ENCODE measurements at places on chromosomes 6 and 20. TPM values are rescaled to one million over a fixed set of nuclear protein-coding genes. Genes with fewer than 3 reads are reported as not detected.

GRCh38 chr6:149761438-149761837 lies 11.9 kb downstream of the PCMT1 start:
- DNase-seq: no peak

DNA sequence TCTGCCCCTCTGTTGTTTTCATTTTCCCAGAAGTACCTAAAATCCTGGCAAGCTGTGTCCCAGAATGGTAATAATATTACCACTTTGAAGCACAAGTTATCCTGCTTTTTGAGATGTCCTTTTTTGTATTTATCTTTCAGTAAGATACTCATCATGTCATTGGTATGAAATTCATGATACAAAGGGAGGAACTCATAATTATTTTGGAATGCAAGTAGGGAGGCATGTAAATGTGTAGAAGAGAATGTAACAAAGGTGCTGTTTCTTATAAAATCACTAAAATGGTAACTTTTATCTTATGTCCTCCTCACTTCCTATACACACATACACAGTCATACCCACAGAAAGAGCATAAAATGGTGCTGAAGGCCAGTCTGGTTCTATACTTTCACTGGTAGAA lies 109.9 kb downstream of the CD2AP start:
- DNase-seq: no peak

DNA sequence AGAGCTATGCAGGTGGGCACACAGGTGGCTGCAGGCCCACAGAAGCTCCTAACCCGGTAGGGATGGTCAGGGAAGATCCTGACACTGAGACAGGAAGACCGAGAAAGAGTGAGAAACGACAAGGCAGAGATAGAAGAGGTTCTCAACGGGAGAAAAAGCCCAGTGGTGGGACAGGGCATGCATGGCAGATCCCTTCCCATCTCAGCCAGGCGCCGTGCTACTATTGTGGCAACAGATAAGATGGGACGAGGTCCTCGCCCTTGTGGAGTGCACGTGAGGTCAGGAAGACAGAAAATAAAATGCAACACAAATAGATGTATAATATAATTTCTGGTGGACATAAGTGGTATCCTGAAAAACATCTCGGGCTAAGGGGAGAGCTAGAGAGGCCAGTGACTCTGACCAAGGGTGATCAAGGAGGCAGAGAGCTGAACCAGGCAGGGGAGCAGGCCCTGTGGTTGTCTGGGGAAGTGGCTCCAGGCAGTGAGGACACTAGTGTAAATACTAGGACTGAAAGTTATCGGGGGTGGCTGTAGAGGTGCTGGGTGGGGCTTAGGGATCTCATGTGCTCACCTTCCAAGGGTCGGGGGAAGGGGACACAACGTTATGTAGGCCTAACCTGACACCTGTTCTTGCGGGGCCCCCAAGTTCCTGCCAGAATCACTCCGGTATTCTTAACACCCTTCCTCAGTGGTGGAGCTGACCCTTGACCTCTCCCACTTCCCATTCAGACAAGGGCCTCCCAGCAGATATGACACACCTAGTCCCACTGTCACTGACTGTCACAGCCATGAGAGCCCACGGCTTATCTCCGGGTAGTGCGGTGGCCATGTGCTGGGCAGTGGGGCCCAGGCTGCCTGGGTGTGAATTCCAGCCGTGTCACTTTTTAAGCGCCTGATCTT lies 1.0 kb downstream of the SRXN1 start:
- no peak for DNase-seq

- no peak for DNase-seq
Measured at GRCh38 chr6:30879684-30880427, 4.5 kb upstream of the DDR1 start.

DNA sequence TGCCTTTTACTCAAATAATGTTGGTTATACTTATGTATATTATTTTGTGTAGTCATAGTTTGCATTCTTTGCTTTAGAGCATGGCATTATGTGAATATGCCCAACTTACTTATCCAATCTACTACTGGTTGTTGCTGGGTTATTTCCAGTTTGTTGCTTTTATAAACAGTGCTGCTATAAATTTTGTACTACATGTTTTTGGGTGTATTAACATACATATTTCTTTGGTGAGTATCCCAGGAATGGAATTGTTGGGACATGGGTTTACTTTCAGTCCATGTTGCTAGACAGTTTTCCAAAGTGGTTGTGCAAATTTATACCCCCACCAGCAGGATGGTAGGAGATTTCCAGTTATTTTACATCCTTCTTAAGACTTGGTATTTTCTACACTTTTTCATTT lies 157.1 kb upstream of the THEMIS start:
- no peak for DNase-seq

FAM209A gene
- total RNA-seq: not detected

- no peak for DNase-seq
Measured at GRCh38 chr20:23872065-23872464, 7.5 kb downstream of the CST5 start.

ISM1 gene
- 0.09 TPM for total RNA-seq

GRCh38 chr6:107304421-107305025 lies 154.8 kb downstream of the PDSS2 start:
- no peak for DNase-seq

GRCh38 chr6:149567194-149567586 lies 1.0 kb downstream of the GINM1 start:
- DNase-seq: no peak

DNA sequence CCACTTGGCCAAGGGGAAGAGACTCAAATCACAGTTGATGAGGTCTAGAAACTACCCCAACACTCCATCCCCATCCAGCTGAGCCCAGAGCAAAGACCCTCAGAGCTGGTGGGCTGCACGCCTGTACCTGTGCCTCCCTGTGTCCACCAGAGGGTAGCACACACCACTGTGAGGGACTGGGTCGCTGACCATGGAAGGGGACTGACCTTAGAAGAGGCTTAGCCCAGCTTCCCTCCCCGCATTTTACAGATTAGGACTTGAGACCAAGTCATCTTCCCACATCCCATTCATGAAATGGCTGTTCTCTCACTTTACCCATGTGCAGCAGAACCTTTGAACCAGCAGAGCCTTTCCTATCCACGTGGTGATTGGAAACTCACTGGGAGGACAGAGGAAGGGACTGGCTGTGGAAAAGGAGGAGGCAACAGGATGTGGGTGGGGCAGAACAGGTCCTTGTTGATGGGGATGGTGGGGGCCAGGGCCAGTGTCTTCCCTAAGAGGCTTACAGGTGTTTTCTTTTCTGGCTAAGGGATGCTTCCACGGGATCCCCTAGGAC lies 44.3 kb downstream of the CPXM1 start:
- peak; percentile 78 for DNase-seq

- DNase-seq: no peak
Measured at GRCh38 chr6:73062837-73063236, 162.5 kb downstream of the KHDC1L start.

MAS1 gene
- total RNA-seq: not detected

GRCh38 chr6:43178951-43179830 lies 2.8 kb upstream of the CUL9 start:
- no peak for DNase-seq

TAGAP gene
- not detected for total RNA-seq

DNA sequence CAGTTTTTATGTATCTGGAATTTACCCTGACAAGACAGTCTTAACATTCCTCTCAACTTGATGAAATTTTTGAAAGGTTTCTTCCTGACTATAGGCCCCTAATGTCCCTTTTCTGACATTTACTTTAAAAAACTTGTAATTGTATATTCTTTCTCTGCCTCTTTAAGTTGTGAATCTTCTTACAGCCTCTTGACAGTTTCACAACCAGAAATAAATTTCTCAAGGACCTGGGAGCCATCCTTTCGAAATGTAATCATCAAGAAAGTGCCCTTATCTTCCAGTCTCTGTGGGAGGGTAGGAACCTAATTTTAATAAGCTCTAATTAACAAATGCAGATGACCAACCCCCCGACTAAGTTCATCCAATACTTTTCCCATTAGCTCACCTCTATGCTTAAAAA lies 403.6 kb upstream of the GJE1 start:
- no peak for DNase-seq

- DNase-seq: peak; percentile 95
Measured at GRCh38 chr20:1491281-1491840, at the start of gene SIRPB2. SIRPB2 (minus strand) TSS chr20:1491420; CDS start chr20:1491359, 61 bp downstream.

DNA sequence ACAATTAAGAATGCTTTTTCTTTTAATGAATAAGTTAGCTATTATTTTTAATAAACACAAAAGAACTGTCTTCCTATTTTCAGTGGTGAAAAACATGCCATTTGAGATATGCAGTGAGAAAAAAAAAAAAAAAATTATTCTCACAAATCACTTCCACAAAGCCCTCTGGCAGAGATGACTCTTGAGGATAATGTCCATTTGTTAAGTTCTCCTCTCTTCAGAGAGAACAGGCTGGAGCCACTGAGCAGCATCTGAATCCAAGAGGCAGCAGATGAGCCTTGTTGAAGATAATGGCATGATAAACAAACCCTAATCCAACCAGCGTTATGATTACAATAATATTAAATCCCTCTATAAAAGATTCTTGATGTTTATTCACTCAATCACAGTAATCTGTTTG lies 105.0 kb downstream of the PTPRK start:
- DNase-seq: no peak

GRCh38 chr6:139152088-139152891 lies 17.4 kb downstream of the HECA start:
- no peak for DNase-seq

GRCh38 chr6:167898673-167899311 lies 72.1 kb downstream of the AFDN start:
- peak; percentile 65 for DNase-seq

KHDC1L gene
- not detected for total RNA-seq

GRCh38 chr6:13838616-13839015 lies 24.3 kb upstream of the MCUR1 start:
- no peak for DNase-seq

DNA sequence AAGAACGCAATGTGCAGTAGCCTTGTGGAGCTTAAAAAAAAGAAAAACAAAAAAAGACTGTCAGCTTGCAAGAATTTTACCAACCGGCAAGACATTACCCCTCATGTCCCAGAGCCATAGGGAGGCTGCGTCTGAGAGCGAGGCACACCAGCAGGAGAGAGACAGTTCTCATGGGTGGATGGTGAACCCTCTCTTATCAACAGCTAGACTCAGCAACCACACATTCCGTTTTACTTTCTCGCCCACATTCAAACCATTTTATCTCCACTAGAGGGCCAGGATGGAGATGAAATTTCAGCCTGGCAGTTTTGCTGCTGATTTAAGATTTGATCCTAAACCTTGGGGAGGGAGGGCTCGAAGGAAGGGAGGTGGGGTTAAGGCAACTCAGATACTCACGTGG lies 247.0 kb downstream of the ATXN1 start:
- peak; percentile 69 for DNase-seq

DNA sequence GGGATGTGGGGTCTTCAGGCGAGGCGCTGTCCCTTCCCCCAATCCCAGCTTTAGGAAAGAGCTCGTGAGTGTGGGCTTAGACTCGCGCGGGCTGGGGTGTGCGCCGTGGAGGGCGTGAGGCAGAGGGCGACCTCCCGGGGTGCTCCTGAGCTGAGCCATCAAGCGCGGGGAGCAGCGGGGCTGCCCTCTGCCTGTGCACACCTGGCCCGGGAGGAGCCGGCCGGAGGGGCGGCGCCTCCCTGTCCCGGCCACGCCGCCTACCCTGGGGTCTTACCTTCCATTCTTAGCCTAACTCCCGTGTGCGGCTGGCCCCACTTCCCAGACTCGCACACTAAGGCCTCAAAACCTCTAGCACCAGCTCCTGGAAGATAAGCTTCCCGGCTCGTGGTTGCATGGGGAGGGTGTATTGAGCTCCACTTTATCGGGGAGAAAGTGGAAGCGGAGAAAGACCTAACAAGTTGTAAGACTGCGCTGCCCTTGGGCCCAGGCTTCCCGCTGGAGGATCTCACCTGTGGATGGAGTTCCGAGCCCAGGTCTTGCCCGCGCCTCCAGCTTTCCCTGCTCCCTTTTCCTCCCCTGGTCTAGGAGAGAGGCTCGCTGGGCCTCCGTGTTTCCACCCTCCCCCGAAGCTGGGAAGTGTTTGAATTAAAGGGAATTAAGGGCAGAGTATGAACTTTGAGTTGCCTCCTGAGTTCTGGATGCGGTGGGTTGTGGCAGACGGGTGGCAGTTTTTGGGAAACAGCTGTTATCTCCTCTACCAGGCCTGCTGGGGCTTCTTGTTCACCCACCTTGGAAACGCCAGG lies 1.2 kb downstream of the DNMT3B start:
- DNase-seq: no peak

MYLK4 gene
- total RNA-seq: 0.51 TPM

- peak; percentile 25 for DNase-seq
Measured at GRCh38 chr6:110951986-110952794, 6.3 kb upstream of the GTF3C6 start.

DNA sequence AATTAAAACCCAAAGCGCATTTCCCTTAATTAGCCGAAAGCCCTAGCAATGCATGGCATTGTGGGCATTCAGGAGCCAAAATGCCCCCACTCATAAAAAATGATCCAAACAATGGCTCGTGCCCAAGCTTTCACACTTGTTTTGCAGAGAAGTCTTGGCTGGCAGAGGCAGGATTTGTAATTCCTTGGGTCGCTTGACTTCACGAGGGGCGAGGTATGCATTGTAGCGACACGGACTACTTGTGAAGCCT lies 613 bp upstream of the SASH1 start:
- no peak for DNase-seq

DNA sequence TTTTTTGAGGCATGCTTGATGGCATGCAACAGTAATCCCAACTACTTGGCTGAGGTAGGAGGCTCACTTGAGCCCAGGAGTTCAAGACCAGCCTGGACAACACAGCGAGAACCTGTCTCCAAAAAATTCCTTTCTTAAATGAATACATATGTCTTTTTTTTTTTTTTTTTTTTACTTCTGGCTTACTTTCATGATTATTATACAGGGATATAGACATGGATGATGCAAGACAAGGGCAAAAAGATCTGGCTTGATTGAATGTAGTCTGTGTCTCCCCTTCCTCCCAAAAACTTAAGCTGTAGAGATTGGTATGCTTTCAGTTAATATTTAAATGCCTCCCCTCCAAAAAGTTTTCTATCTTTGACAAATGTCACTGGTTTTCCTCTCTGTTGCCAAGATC lies 7.6 kb downstream of the SNX3 start:
- DNase-seq: no peak

GRCh38 chr20:44946271-44946852 lies 13.8 kb downstream of the TOMM34 start:
- DNase-seq: no peak

DNA sequence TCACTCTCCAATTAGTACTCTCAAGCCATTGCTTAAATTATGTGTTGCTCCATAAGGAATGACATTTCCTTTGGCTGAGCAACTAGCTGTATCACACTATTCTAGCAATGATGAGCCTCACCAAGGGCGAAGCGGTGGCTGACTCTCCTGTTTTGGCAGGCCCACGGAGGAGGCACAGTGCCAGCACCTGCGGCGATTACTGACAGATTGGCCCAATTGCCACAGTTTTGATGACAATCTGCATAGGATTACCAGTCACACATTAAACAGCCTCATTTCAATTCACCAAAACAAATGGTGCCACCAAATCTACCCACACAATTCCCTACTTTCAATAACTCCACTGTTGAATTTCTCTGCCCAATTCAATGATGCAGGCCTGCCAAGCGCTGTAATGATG lies 286.9 kb downstream of the PTPRK start:
- no peak for DNase-seq

Data from dermis blood vessel endothelial cell (primary cell).